Activated naive CD8-positive, alpha-beta T cell treated with anti-CD3 and anti-CD28 coated beads, Interleukin-2, amount 10 ng/mL, durations not matched to agents 7 days and 5 days (primary cell): ENCODE measurements at places on chromosomes 2 and 18. TPM values are rescaled to one million over a fixed set of nuclear protein-coding genes. Genes with fewer than 3 reads are reported as not detected.
A peak's percentile ranks its signal among the peaks of the same experiment; 100 is the strongest.

The AQP12B gene
- total RNA-seq: not detected

DNA sequence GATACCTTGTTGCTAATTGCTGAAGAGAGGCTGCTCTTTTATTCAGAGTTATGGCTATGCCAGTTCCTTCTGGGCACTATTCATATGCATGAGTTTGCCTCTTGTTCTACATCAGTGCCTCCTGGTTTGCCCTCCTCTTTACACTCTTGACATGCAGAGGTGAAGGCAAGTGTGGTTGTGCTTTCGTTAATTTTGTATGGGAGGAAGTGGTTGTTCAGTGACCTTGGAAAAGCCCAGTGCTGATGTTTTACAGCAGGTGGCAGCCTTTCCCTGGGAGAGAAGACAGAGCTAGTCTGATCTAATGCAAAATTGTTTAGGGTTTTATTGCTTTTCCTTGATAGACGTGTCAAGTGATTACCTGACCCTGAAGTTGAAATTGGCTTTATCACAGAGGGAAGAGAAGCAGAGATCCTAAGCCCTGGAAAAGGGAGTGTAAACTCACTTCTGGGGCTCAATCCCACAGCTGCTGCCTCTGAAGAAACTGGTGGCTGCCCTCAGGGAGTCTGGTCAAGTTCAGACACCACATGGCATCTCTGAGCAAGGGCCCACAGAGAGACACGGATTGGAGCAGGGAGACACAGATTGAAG, 30.5 kb upstream of the VPS54 start:
- DNase-seq: peak; percentile 49

DNA sequence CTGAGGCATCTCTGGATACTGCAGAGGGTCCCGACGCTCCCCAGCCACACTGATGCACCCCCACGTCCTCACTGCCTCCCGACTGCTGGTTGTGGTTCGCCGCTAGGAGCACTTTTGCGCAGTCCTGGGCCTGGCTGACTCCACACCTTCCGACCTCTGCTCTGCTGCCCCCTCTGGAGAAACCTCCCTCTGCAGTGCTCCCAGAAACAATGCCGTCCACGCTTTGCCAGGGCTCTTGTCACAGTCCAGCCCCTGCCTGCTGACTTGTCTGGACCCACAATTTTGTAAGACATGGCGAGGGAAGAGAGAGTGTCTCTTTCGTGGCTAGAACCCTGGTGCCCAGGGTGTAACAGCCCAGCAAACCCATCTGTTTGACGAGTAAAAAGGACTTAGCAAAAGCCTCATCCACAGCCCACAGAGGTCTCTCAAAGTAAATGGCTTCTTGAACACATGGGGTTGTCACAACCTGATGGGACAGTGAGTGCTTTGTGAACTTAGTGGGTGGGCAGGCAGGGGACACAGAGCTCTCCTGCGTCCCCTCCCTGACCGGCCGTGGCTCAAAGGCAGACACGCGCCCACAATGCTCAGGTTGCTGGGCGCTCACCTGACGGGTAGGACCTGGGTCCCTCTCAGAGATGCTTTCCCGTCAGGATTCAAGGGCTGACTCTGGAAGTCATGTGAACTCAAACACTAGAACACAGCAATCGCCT, 4.0 kb downstream of the COPS9 start:
- DNase-seq: peak; percentile 21

GRCh38 chr2:28956415-28956826, 24.7 kb upstream of the TOGARAM2 start:
- DNase-seq: peak; percentile 53

DNA sequence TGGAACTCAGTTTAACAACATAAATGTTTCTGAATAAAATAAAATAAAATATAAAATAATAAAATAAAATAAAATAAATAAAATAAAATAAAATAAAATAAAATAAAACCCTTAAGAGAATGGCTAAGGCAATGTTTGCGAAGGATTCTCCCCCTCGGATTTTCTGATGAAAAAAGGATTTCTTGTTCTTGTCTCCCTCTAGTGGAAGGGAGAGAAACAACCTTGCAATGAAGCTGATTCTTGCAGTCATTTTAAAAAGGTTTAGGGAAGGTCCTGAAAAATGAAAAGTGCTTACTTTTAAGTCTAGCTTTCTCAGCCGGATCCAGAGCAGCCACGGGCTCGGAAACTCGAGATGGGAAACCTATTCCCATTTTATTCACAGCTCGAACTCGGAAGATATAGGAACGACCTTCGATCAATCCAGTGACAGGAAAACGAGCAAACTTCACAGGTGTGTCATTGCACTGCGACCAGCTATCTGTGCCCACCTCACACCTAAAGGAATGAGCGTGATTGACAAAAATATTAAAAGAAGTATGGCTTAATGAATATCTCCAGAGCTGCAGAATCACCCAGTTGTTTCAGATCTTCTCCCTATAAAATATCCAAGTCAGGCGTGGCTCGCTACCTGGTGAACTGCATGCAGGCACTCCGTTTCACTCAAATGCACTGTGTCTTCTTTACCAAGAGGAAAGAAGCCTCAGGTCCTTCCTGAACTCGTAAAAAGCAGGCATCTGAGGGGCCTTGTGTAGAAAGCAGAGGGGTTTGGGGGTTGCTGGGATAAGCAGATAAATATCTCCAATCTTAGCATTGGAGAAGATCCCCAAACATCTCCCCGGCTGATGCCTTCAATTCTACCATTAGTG, 68.1 kb downstream of the MYOM1 start:
- DNase-seq: no peak

The CYTIP gene
- total RNA-seq: 233 TPM

The MC2R gene
- total RNA-seq: not detected

The VIT gene
- not detected for total RNA-seq

DNA sequence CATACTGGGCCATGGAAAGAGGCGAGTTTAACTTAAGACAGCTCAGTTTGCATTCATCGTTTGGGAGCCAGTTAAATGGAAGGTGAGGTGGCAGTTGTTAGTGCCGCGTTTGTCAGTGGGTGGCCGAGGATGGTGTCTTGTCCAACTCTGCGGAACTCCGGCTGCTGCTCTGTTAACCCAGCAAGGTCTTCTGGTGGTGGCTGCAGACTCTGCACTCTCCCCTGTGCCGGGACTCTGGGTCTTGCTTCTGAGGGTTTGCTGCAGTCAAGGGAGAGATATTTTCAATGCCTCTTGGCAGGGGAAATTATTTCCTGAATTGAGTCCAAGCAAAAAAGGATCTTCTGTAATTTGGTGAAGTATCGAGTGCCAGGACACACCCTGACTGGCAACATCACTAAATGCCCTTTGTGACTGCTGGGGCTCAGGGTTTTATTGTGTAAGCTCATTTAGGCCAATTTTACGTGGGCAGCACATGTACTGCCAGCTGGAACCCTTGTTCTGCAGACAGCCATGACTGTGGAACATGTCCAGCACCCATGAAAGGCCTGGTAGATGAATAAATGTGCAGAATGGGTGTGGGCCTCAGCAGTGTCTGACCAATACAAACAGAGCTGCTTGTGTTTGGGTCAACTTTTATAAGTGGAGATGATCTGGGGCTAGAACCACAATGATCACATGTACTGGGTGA, 58.1 kb downstream of the IL1R2 start:
- DNase-seq: no peak

DNA sequence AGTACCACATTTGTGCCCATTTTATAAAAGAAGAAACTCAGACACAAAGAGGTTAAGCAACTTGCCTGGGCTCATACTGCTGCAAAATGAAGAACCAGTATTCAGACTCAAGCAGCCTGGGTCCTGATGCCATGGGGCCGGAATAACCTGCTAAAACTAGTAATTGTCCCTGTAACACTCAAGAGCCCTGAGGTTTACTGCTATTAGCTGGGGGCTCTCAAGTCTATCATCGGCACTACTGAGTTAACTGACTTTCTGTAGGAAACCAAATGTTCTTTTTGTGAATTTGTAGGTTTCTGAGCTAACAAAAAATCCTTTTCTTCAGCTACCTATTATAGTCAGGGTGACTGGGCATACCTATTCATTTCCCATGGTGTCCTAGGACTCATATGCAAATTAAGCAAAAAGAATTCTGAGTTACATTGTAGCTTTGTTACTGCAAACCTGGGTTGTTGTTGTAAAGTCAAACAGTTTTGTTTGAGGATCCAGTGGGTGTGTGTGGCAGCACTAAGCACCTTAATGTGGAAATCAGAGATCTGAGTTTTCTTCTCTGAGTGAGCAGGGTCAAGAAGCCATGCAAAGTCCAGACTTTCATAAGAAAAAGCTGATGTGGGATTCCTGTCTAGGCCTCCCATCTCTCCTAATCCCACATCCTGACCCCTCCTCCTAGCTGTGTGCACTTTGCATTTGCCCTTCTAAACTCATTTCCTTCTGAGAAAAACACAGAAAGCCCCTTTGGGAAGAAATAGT, 72.4 kb upstream of the TNP1 start:
- DNase-seq: no peak

GRCh38 chr2:8966123-8966908, 37.2 kb downstream of the MBOAT2 start:
- DNase-seq: no peak

- peak; percentile 91 for DNase-seq
Measured at GRCh38 chr2:147843864-147844696, 749 bp upstream of the ACVR2A start.

DNA sequence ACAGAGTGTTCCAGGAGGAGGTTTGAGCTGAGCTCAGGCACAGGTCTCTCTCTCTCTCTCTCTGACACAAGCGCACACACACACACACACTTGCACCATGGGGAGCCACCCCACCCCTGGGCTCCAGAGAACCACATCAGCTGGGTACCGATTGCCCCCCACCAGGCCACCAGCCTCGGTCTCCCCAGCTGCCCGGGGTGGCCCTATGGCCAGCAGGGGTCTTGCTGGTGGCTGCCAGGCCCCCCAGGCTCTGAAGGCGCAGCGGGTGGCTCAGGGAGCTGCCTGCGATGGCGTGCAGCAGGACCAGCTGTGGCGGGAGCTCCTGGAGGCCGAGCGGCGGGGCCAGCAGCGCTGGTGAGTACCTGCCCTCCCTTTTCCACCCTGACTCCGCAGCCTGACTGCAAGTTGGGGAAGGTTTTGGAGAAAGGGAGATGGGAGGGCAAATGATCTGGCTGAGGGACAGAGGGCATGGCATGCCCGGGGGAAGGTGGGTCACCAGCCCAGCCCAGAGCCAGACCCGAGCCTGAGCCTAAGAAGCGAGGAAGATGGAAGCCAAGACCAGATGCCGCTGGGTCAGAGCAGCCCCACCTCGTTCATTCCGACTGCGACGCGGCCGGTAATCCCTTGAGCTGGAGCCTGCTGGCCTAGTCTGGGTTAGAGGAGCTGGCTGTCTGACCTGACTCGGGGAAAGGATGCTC, 21.9 kb upstream of the SLC66A3 start:
- DNase-seq: no peak

GRCh38 chr18:65942854-65943253, 192.0 kb downstream of the CDH7 start:
- no peak for DNase-seq

DNA sequence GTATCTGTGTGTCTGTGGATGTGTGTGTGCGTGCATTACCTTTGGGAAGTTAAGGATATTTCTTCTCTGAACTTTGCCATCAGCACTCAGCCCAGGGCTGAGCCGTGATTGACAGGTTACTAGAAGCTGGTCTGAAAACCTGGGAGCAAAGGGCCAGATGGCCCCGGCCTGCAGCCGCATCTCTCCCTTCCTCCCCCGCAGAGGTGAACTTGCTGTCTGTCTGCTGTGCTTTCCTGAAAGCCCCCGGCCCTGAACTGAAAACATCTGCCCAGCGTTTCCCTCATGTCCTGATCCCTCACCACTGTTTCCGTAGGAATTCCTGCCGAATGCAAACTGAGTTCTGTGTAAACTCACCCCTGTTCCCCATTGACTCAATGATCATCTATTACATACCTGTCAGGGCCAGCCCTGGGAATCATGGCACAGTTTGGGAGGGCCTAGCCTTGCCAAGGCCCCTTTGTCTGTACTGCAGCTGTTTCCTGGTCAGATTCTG, 45.8 kb downstream of the MYCN start:
- DNase-seq: no peak

- DNase-seq: no peak
Measured at GRCh38 chr2:60557486-60557864, 4.0 kb upstream of the BCL11A start.

GRCh38 chr2:149221002-149221401, 109.4 kb upstream of the LYPD6 start:
- DNase-seq: no peak
